Frontal cortex (tissue), 4 donors: ENCODE measurements at places on chromosomes 11 and 22. TPM values are rescaled to one million over a fixed set of nuclear protein-coding genes. Genes with fewer than 3 reads are reported as not detected.

DNA sequence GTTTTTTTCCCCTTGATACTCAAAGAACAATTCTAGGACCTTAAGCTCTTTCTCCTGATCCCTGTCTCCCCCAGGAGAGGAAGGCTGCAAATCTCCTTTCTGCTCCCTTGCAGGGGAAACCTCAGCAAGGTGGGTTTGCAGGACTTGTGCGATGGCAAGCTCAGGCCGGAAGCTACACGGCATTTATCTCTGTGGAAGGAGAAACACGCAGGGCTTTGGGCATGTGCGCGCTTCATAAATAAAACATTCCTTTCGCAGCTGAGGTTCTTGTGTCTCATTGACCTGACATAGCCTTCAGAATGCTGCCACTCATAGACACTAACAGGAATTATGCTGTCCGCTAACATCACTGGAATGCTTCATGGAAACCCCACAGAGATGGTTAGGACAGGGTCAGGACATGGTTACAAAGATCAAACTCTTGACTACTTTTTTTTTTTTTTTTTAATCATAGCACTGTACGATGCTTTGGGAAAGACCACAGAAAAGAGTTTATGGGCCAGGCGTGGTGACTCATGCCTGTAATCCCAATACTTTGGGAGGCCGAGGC lies 42.6 kb downstream of the SLN start:
- DNase-seq = no peak

- no peak for DNase-seq
These were observed 329.7 kb downstream of the CTTN start for GRCh38 chr11:70727899-70728620.

- DNase-seq = no peak
These were observed 13.7 kb downstream of the NFRKB start for GRCh38 chr11:129881570-129882170.

GRCh38 chr22:42763965-42764480 lies 43.4 kb upstream of the A4GALT start:
- DNase-seq = no peak

GRCh38 chr11:75606099-75606498 lies 44.0 kb downstream of the SERPINH1 start:
- no peak for DNase-seq

GRCh38 chr11:68014157-68014946 lies 4.2 kb downstream of the ALDH3B1 start:
- DNase-seq = no peak

GRCh38 chr11:27234043-27234668 lies 128.9 kb downstream of the CCDC34 start:
- no peak for DNase-seq

GRCh38 chr11:95338430-95338991 lies 107.5 kb upstream of the SESN3 start:
- DNase-seq = no peak

GRCh38 chr22:30357236-30357570 lies 396 bp downstream of the CCDC157 start:
- DNase-seq = no peak

DNA sequence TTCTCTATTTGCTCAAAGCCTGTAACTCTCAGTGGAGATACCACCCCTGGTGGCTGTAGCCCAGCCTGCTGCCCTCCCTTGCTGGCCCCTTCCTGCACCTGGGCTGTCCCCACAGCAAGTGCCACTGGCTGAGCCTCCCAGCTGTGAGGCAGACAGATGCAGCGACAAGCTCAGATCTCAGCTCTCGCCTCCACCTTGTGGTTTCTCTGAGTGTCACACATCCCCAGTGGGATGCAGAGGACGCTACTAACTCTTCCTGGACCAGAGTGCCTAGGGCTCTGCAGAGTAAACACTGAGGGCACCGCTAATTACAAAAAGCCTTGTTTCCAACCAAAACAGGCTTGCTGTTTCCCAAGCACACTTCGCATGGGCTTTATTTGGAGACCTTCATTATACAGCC lies 8.9 kb downstream of the YPEL1 start:
- DNase-seq = no peak

DNA sequence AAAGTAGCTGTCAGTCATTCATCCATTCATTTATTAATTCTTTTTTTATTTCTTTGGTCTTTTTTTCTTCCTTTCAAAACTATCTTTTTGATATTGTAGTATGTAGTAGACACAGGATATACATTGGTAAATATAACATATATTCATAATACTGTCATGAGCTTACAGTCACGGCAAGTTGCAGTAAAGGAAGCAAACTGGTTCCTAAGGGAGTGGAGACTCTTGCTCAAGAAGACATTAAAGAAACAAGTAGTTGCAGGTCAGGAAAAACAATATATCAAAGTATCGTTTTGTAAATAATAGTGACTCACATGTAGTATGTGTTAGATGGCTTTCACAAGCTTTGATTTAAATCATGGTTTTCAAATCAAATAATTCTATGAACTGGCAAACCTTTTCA lies 7.5 kb downstream of the OR5AR1 start:
- no peak for DNase-seq

DNA sequence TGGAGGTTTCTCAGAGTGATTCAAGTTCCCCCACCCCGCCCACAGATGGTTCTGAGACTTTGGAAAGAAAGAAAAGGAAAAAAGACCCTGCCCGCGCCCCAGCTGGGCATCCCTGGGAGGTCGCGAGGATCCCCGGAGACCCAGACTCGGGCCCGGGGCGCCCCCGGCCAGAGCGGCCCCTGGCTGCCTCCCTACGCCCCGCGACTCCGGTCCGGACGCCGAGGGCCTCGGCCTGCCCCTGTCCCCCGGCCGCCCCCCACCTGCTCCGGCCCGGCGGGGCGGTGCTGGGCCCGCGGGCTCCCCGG lies 2.3 kb upstream of the AIFM3 start:
- DNase-seq = no peak

- DNase-seq = no peak
These were observed 7.6 kb upstream of the CHKA start for GRCh38 chr11:68128682-68129327.

DNA sequence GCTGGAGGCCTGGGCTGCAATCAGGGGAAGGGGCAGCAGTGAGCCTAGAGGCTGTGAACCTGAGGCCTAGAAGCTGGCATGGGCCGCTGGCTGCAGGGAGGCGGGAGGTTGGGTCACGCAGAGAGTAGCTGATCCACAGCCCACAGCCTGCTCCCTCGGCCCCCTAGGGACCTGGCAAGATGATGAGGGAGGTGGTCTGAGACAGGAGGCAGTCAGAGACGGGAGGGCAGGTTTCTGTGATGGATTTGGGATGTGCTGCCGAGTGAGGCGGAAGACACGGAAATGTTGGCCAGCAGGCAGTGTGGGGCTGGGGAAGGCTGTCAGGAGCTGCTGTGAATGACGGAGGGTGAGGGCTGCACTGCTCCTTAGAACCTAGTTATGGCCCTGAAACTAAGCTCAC lies 22.7 kb downstream of the LRFN4 start:
- no peak for DNase-seq

GRCh38 chr22:39148026-39148726 lies 4.3 kb downstream of the CBX7 start:
- peak; percentile 6 for DNase-seq

DNA sequence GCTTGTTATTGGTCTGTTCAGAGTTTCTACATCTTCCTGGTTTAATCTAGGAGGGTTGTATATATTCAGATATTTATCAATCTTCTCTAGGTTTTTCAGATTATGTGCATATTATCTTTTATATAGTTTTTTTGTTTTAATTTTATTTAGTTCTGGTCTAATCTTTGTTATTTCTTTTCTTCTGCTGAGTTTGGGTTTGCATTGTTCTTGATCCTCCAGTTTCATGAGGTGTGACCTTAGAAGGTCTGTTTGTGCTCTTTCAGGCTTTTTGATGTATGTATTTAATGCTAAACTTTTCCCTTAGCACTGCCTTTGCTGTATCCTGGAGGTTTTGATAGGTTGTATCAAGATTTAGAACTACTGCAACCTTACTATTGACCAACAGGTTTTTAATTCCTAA lies 117.7 kb downstream of the VPREB1 start:
- DNase-seq = no peak

GRCh38 chr11:12845163-12845562 lies 164.0 kb upstream of the RASSF10 start:
- DNase-seq = no peak

- DNase-seq = peak; percentile 87
These were observed 3.3 kb upstream of the GRK2 start for GRCh38 chr11:67262731-67263675.

DNA sequence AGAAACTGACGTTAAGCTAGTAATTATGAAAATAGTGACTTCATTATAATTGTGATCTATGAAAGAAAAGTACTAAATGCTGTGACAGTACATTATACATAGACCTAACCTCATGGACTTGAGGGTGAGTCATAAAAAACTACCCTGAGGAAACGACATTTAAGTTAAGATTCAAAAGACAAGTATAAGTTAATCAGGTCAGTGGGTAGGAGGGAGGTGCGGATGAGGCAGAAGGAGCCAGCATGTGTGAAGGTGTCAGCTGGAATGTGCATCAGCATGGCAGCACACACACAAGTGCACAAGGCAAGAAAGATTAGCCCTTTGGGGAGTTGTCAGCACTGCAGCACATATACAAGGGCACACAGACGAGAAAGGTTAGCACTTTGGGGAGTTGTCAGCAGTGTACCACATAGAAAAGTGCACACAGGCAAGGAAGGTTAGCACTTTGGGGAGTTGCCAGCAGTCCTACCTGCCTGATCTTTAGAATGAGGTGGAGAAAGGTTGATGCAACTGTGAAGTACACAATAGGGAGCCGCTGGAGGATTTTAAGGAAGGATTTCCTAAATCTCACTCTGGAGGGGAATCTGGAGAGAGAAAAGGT lies 31.6 kb upstream of the CAVIN3 start:
- no peak for DNase-seq

- DNase-seq = no peak
These were observed 321.6 kb upstream of the TENM4 start for GRCh38 chr11:79762279-79762921.

- DNase-seq = no peak
These were observed 76.5 kb downstream of the DHCR7 start for GRCh38 chr11:71371674-71372069.

DNA sequence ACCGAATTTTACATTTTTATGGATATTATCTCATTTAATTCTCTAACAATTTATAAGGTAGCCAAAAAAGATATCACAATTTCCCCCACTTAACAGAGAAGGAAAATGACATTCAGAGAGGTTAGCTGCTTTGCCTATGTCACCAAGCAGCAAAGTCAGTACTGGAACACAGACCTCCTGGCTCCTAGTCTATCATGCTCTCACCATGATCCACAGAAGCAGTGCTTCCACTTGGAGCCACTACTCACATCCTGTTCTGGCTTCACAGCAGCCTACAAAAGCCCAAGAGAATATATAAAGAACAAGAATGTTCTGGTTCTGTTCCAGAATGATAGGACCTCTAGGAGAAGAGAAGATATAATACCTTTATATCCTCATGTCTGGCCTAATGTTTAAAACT lies 59.5 kb upstream of the SCUBE2 start:
- DNase-seq = no peak

- DNase-seq = peak; percentile 79
These were observed 20.3 kb downstream of the TEF start for GRCh38 chr22:41401781-41402648.

- no peak for DNase-seq
These were observed 59.1 kb downstream of the WNT11 start for GRCh38 chr11:76147106-76147740.

GRCh38 chr11:113119966-113120736 lies 158.9 kb downstream of the NCAM1 start:
- no peak for DNase-seq

- peak; percentile 96 for DNase-seq
These were observed 1.1 kb upstream of the CHRM4 start for GRCh38 chr11:46392421-46393230.

GRCh38 chr22:38953091-38953490 lies 4.3 kb upstream of the APOBEC3A start:
- no peak for DNase-seq

GRCh38 chr11:27205250-27205649 lies 157.8 kb downstream of the CCDC34 start:
- DNase-seq = no peak

- no peak for DNase-seq
These were observed 12.1 kb downstream of the C11orf86 start for GRCh38 chr11:66987158-66987620.

DNA sequence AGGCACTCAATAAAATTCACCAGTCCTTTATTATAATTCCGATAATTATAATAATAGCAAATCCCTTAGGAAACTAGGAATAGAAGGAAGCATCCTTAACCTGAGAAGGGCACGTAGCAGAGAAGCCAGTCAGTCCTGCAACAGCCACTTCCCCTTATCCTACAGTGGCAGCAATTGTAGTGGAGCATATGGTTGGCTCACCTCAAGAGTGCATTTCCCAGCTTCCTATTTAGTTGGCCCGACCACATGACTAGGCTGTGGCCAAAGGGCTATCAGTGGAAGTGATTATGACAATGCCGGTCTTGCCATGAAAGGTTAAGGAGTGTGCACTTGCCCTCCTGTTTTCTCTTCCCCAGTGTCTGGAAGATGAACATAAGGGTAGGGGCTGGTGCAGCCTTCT lies 27.0 kb downstream of the TESMIN start:
- DNase-seq = no peak

DNA sequence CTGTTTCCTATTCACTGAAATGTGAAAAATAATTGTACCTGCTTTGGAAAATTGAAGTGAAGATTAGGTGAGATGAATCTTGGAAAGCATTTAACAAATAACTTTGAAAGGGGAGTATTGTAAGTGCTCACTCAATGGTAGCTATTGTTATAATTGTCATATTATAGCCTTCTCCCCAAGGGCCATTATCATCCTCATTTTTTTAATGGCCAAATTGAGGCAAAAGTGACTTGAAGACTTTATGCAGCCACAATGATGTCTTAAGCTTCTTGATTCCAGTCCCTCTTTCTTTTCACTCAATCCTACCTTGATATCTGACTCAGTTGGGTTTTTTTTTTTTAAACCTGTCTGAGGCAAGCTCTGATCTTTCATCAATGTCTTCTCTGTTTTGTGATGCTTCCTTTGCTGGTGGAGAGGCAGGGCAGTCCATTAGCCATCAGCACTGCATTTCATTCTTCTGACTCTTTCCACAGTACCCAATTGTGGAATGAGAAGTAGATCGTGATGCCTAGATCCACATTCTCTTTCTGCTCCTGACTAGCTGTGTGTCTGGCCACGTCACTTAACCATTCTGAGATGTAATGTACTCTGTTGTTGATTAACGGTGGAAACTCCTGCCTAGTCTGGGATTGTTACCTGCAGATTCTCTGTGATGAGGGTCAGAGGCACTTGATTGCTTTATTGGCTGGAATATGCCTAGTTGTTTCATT lies 101.4 kb downstream of the DBX1 start:
- DNase-seq = no peak

OR5D13 gene
- not detected for total RNA-seq

GDPD4 gene
- not detected for total RNA-seq

A4GALT gene
- total RNA-seq = 0.41 TPM

GPR83 gene
- 1.2 TPM for total RNA-seq

LSP1 gene
- 0.82 TPM for total RNA-seq

OR2AT4 gene
- total RNA-seq = not detected

NCR3LG1 gene
- total RNA-seq = 10.2 TPM

PIM3 gene
- 16.3 TPM for total RNA-seq

GUCY1A2 gene
- 108 TPM for total RNA-seq

TBCEL gene
- total RNA-seq = 64.8 TPM

PARVA gene
- 3.3 TPM for total RNA-seq

PRAME gene
- total RNA-seq = not detected

DGCR6 gene
- total RNA-seq = 10.2 TPM
